Activated naive CD4-positive, alpha-beta T cell treated with anti-CD3 and anti-CD28 coated beads, Interleukin-2, amount 50 U/mL, for 16 hours (primary cell): ENCODE measurements at places on chromosomes 1 and 21.
A peak's percentile ranks its signal among the peaks of the same experiment; 100 is the strongest.

DNA sequence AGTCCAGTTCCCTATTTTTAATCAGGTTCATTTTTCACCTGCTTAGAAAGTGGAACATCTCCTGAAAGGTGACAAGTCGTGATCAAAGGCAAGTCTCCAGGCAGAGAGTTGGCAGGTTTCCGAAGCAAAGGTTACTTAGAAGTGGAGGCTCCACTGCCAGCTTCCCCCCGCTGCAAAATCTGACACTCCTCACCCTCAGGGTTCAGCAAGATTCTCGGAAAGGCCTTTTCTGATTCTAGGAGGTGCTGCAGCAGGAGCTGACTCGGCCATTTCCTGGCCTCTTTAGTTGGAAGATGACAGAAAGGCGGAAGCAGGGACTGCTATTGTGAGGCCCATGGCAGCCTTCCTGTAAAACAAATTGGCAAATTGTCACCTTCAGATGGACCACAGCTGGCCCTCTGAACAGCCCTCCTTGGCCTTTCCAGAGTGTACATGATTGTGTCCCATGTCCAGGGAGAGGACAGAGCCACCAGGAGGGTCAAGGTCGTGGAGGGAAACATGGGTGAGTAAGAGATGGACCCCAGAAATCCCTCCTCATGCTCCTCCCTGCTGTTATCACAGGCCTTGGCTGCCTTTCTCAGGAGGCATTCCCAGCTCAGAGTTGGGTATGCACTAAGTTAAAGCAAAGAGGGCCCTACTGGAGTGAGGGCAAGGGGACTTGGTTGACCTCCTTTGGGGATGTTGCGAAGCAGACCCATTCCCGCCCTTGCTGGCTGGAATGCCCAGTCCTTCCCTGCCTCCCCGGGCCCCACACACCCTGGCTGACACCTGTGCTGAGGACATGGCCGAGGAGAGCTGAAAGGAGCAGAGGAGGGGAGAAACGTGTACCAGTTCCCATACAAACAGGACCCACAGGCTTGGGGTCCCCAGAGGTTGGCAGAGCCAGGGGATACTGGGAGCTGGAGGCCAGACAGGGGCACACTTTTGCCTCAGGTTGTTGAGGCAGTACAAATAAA lies 115.5 kb upstream of the IRF2BP2 start:
- peak; percentile 35 for DNase-seq

GRCh38 chr1:227888404-227889046 lies 59.2 kb downstream of the WNT9A start:
- peak; percentile 10 for DNase-seq

- DNase-seq = no peak
These were observed 83.0 kb downstream of the ST6GALNAC5 start for GRCh38 chr1:76950306-76950705.

- DNase-seq = peak; percentile 89
These were observed 32.0 kb upstream of the TENT5B start for GRCh38 chr1:27044613-27045151.

- no peak for DNase-seq
These were observed 36.0 kb downstream of the FAM177B start for GRCh38 chr1:222772996-222773379.

DNA sequence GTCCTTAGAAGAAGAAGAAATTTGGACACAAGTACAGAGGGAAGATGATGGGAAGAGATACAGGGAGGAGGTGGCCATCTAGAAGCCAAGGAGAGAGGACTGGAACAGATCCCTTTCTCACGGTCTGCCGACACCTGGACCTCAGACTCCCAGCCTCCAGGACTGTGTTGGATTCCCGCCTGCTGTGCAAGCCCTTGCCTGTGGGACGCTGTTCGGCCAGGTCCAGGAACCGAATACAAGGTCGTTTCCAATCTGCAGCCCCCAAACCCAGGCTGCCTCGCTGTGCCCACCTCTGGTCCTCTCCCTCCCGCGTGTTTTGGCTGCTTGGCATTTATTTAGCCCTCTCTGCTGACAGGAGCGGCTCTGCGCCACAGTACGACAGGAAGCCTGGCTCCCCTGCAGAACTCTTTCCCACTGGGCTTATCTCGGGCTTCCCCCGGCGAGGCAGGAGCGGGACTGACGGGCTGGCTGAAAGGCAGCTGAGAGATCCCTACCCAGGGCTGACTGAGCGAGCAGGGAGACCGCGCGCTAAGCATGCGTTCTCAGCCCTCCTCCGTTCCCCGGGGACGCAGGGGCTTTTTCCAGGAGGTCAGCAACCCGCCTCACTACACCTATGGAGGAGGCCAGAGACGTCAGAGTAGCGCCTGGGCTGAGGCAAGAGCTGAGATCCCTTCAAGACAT lies 238.4 kb downstream of the TNR start:
- DNase-seq = no peak

DNA sequence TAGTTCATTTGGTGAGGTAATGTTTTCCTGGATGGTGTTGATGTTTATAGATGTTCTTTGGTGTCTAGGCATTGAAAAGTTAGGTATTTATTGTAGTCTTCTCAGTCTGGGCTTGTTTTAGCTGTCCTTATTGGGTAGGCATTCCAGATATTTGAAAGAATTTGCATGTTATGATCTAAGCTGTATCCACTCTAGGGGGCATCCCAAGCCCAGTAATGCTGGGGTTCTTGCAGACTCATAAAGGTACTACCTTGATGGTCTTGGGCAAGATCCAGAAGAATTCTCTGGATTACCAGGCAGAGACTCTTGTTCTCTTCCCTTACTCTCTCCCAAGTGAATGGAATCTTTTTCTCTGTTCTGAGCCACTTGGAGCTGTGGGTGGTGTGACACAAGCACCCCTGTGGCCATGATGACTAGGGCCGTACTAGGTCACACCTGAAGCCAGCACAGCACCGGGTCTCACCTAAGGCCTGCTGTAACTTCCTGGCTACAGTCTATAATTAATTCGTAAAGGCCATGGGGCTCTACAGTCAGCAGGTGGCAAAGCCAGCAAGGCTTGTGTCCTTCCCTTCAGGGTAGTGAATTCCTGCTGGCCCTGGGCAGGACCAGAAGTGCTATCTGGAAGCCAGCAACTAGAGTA lies 74.8 kb upstream of the PDE4B start:
- DNase-seq = no peak

DNA sequence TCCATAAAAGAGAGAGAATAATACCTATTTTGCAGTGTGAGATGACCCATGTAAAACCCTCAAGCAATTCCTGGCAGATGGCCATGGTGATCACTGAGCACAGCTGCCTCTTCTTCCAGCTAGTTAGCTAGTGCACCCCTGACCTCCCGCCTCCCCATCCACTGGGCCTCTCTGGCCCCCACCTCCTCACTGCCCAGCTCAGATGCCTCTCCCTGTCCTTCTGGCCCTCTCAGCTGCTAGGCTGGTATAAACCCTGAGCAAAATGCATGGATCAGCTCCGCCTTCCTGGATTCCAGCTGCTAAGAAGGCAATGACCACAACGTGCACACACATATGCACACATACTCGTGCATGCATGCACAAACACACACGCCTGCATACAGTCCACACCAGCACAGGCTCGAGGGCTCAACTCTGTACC lies 117.2 kb downstream of the DMRTB1 start:
- DNase-seq = no peak

- no peak for DNase-seq
These were observed 43.5 kb upstream of the ADARB1 start for GRCh38 chr21:45030682-45031570.

DNA sequence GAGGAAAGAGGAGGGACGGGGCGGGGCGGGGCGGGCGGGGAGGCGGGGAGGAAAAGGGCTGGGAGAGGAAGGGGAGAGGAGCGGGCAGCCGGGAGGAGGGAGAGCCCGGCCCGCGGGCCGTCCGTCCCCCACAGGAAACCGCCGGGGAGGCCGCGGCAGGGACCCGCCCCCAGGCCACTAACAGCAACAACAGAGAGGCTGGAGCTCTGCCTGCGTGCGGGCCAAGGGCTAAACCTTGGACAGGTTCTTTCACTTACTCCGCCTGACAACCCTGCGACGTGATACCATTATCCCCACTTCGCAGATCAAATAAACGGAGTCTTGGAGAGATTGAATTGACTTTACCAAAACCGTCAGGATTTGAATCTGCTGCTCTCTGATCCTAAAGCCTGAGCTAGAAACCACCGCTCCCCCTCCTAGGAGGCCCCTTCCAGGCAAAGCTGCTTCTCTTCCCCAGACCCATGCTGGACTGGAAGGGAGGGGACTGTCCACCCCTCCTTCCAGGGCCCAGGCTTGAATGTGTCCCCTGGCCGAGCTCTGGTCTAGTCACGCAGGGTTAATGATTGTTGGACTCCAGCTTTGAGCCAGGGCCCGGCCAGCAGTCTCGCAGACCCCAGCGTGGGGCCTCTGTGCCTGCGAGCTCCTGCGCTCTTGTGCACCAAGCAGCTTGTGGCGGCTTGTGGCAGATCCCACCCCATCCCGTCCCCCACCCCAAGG lies at the start of gene EVA1B:
EVA1B (minus strand) TSS at position 10 of the 717 bp plus-strand sequence. CDS start 608 bp downstream, outside the sequence.
- no peak for DNase-seq

DNA sequence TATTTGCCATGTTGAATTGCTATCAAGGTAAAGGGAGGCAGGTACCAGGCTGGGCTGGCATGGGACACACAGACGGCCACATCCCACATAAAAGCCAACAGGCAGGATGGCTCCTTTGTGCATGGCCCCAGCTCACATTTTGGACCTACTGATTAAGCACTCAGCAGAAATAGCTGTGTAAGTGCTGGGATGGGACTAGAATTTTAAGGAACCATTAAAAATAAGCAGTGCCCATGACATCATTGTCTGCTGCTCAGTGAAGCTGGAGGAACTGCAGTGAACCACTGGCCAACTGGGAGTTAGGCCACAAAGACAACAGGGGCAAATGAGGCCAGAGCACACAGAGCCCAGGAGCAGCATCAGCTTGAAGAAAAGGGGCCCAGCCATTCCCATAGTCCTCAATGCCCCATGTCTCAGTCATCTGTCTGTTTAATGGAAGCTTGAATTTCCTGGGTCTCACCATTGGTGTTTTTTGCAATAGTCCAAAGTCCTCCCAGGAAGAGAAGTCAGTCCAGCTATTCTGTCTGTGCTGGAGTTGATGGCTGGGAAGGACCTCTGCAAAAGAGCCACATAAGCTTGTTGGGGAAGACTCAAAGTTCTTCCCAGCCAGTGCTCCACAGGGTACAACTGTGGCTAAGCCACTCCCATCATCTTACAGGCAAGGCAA lies 45.3 kb upstream of the TNR start:
- DNase-seq = no peak

- DNase-seq = no peak
These were observed 258.1 kb downstream of the SDCCAG8 start for GRCh38 chr1:243513726-243514491.

- DNase-seq = no peak
These were observed 4.6 kb downstream of the CD244 start for GRCh38 chr1:160858097-160858496.

DNA sequence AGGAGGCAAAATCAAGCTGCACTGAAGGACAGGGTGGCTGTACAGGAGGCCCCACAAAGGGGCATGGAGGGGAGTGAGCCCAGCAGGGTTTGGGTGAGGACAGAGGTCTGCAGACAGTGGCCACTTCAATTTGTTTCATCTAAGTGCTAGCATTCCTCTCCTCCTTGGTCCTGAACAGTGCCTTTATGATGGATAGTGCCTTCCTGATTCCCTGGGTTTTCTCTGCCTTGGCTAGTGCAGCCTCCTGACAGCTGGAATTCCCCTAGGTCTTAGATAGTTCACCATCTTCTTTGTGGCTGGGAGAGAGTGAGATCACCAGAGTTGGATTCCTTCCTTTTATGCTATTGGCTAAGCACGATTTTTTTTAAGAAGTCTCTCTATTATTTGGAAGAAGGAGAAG lies 3.8 kb upstream of the HPCAL4 start:
- DNase-seq = no peak

- peak; percentile 38 for DNase-seq
These were observed 12.9 kb downstream of the PLEKHM2 start for GRCh38 chr1:15696956-15697521.

- DNase-seq = no peak
These were observed 40.5 kb downstream of the STPG1 start for GRCh38 chr1:24373044-24373443.

GRCh38 chr1:18996548-18997177 lies 40.2 kb upstream of the IFFO2 start:
- DNase-seq = no peak

DNA sequence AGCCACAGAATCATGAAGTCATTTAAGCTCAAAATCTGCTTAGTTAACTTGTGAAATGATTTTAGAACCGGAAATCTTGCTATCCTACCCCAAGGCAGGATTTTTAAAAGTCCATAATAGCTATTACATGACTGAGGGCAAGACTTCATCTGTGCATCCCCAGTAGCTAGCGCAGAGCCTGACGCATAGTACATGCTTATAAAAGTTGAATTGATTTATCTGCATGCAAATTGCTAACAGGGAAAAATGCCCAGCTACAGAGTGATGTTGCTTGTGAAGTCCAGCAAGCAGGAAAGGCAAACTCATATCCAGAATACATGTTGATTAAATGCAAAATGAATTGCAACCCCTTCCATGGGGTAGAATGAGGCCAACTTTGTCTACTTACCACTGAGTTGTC lies 8.1 kb upstream of the MAP1LC3C start:
- no peak for DNase-seq

- peak; percentile 78 for DNase-seq
These were observed at the start of gene HES4 for GRCh38 chr1:999725-1000356. HES4 (minus strand) TSS chr1:1000097; CDS start chr1:999973, 124 bp downstream.

DNA sequence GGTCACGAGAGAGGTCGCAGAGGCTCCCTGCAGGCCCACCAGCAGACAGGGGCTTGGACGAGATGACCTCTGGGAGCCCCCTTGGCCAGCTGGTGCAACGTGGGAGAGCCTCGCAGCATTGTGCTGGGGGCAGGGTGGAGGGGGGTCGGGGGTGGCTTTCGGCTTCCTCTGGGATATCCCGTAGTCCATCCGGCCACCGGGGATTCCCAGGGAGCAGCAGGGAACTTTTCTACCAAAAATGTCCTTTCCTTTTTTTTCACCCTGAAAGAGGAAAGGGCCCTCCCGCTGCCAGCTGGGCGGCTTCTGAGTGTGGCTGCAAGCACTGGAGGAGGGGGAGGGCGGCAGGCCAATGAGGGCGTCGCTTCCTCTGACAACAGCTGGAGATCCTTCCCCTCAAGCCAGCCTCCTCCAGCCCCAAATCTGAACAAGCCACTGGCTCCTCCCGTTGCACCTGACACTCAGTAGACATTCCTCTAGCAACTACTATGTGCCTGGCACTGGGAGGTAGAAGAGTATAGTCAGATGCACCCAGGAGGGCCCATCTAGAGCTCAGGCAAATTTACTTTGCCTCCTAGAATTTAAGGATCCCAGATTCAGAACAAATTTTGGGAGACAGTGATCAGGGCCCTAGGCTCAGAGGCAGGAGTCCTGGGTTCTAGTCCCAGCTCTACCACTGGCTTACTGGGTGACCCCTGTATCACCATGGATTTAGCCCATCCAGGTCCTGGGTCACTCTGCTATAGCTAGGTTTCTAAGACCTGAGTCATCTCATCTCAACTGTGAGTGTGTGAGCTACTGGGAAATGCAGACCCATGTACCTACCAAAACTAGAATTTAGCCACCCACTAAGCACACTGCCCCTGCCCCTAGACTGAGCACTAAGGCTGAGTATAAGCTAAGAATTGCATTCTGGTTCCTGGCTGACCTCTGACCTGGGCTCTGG lies 2.7 kb downstream of the MOB3C start:
- peak; percentile 28 for DNase-seq

- DNase-seq = no peak
These were observed 1386.8 kb upstream of the ADGRL2 start for GRCh38 chr1:80413969-80414368.

GRCh38 chr1:158055854-158056253 lies 62.4 kb downstream of the KIRREL1 start:
- no peak for DNase-seq
